AG09309 (cell line): ENCODE measurements at places on chromosomes 5 and 9.

- DNase-seq, result no peak
Observed at GRCh38 chr5:17400724-17401469, 97.1 kb upstream of the TAF11L2 start.

DNA sequence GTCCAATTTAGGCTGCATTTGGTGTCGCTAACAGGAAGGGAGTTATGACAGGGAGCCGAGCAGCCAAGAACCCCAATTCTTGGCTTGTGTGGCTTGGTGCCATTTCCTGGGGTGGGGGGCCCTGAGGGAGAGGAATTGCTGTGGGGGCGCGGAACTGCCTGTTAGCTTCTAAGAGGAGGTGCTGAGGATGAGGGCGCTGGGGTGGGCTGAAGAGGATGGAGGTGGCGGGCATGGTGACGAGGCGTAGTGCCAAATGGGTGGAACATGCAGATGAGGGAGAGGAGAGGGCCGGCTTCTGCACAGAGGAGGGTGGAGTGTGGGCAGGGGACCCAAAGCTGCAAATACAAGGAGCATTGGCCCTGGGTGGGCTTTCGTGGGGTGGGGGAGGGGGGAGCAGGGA is 27.9 kb downstream of the IER5L start:
- no peak for DNase-seq

DNA sequence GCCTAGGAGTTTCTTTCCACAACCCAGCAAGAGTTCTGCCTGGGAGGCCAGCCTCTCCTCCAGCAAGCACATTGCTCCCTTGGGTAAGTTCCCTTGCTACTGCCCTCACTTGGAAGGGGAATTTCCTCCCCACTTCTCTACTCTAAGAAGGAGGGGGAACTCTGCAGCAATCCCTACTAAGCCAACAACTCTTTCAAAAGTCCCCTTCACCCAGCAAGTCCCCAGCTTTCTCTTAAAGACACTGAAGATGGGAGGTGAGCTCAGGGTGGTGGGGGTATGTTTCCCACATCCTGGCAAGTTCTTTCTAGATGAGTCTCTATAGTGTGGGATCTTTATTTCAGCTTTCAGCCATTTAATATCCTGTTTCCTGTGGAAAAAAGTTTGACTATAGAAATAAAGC is 49.0 kb downstream of the PDE8B start:
- DNase-seq, result no peak

- DNase-seq, result no peak
Observed at GRCh38 chr9:77847626-77848025, 184.0 kb downstream of the GNAQ start.

DNA sequence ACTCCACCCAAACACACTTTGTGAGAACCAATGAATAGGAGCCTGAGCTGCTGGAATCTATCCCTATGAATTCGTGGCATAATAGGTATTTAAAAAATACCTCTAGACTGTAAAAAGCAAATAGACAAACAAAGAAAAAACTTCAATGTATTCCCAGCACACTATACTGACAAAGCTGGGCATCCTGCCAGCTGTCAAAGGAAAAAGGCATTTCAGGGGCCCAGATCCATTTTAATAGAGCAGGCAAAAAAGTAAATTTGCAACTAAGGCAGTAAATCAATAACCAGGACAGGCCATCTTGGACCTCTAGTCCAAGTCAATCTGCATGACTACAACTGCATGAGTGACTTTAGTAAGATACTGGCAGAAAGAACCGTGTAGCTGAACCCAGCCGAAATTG is 25.6 kb upstream of the LARP1 start:
- DNase-seq, result no peak

DNA sequence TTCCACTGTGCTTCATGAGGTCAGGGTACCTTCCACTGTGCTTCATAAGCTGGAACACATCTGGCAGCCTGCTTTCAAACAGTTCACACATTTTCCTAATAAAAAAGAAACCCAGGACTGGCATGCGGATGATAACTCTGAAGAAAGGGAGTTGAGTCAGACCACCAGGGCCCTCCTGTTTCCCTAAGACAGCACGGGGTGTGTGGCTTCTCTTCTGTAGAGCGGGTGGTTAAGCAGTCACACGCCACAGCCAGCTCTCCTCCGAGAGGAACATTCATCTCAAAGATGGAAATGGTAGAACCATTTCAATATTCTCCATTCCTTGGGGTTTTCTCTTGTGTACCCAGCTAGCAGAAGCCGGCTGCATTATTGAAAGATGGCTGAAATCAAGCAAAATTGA is 128.1 kb upstream of the LMX1B start:
- no peak for DNase-seq

GRCh38 chr5:126003309-126003708 is 419.9 kb upstream of the GRAMD2B start:
- DNase-seq, result peak; percentile 54

GRCh38 chr5:106171708-106172107 is 1499.0 kb downstream of the EFNA5 start:
- DNase-seq, result no peak

DNA sequence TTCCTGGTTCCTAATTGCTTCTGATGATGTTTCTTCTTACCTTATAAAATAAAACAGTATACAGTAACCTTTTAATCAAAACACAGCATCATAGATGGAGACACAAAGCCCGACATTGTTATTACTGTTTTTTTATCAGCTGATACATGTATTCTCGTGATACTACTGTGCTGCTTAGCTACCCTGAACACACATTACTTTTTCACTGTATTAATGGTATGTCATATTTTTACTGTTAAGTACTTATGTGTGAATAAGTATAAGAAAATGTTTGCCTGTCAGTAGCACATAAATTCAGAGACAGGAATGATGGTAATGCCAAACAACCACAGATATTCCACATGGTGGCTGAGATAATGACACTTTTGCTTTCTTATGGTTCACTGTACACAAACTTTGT is 68.7 kb downstream of the RAB24 start:
- no peak for DNase-seq

DNA sequence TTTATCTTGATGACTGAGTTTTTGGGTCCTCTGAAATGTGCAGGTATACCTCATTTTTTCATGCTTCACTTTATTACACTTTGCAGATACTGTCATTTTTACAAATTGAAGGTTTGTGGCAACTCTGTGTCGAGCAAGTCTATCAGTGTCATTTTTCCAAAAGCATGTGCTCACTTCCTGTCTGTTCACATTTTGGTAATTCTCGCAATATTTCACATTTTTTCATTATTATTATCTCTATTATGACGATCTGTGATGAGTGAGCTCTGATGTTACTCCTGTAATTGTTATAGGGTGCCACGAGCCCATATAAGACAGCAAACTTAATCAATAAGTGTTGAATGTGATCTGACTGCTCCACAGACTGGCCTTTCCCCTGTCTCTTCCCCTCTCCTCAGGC is 73.4 kb upstream of the FBXW11 start:
- no peak for DNase-seq

- DNase-seq, result no peak
Observed at GRCh38 chr9:7901621-7902020, 102.0 kb upstream of the DMAC1 start.
